ENCODE measurements at places on chromosomes 4 and X. TPM values are rescaled to one million over a fixed set of nuclear protein-coding genes. Genes with fewer than 3 reads are reported as not detected.

Gene ARHGAP24
- total RNA-seq = 30.7 TPM

DNA sequence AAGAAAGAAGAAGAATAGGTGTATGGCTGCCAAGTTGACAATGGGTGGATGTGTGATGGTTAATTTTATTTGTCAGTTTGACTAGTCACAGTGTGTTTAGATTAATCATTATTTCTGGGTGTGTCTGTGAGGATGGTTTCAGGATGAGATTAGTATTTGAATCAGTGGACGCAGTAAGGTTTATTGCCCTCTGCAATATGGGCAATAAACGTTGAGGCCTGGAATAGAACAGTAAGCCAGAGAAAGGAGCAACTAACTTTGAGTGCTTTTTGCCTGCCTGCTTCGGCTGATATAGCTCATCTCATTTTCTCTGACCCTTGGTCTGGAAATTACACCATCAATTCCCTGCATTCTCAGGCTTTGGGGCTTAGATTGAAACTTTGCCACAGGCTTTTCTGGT is 140.8 kb upstream of the SPANXN4 start:
- DNase-seq = no peak

Gene SPANXD
- total RNA-seq = not detected

- no peak for DNase-seq
Observed at GRCh38 chr4:10565166-10565780, 108.0 kb upstream of the ZNF518B start.

GRCh38 chr4:7336732-7337131 is 98.0 kb downstream of the PSAPL1 start:
- DNase-seq = no peak

DNA sequence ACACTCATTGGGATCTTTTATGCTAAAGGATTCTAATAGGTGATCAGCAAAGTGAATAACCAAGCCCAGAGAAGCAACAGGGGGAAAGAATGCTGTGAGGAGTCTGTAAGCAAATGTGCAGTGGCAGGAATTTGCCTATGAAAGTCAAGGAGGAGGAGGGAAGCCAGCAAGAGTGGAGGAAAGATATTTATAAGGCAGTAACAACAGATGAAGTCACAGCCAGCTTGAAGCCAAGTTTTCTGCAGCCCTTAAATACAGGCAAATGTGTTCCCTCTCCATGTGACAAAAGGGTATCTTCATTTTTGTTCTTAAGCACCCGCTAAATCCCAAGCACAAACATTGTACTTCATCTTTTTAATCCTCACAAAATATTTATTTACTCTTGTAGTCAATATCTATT is 275.0 kb upstream of the CLNK start:
- DNase-seq = no peak

GRCh38 chr4:141807103-141807891 is 170.9 kb downstream of the IL15 start:
- DNase-seq = peak; percentile 21

Gene DIPK2B
- total RNA-seq = 52.3 TPM

- peak; percentile 26 for DNase-seq
Observed at GRCh38 chrX:107851215-107851614, 25.5 kb downstream of the MID2 start.

Gene KIAA1210
- not detected for total RNA-seq

DNA sequence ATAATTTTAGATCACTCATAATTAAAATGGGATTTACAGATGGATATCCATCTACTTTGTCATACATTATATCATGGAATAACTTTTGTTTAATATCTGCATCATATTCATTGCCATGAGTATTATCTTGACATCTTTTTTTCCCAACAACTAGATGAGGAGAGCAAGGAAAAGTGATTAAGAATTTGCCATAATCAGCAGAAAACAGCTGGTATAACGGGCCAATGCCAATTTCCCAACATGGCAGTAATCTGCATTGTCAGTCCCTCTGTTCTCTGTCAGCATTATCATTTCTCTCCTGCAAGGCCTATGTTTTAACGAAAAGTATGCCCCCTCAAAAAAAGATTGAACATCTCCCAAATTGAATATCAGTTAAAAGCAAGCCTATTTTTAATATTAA is 314.0 kb downstream of the FRMPD4 start:
- DNase-seq = no peak

DNA sequence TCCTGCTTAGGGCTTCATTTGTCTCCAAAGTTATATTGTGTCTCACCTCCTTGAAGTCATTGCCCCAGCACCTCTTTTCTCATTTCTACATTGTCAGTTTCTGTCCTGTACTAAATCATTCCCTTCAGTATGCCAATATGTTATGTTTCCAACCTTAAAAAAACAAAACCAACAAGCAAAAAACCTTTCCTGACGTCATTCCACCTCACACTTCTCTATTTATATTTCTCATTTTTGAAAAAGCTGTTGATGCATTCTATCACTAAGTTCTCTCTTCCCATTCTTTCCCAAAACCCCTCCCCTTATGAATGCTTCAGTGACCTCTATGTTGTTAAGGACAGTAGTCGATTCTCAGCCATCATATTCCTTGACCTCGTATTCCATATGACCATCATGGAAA is 98.7 kb upstream of the ARHGAP24 start:
- no peak for DNase-seq

Gene MAGEA9B
- not detected for total RNA-seq

- DNase-seq = no peak
Observed at GRCh38 chr4:103719105-103719829, 518 bp downstream of the TACR3 start.

GRCh38 chr4:60133375-60133774 is 1066.8 kb upstream of the ADGRL3 start:
- no peak for DNase-seq

Gene CHST7
- 34.5 TPM for total RNA-seq

- DNase-seq = peak; percentile 21
Observed at GRCh38 chr4:31045724-31046318, 325.7 kb downstream of the PCDH7 start.

Gene ARHGAP36
- total RNA-seq = not detected

DNA sequence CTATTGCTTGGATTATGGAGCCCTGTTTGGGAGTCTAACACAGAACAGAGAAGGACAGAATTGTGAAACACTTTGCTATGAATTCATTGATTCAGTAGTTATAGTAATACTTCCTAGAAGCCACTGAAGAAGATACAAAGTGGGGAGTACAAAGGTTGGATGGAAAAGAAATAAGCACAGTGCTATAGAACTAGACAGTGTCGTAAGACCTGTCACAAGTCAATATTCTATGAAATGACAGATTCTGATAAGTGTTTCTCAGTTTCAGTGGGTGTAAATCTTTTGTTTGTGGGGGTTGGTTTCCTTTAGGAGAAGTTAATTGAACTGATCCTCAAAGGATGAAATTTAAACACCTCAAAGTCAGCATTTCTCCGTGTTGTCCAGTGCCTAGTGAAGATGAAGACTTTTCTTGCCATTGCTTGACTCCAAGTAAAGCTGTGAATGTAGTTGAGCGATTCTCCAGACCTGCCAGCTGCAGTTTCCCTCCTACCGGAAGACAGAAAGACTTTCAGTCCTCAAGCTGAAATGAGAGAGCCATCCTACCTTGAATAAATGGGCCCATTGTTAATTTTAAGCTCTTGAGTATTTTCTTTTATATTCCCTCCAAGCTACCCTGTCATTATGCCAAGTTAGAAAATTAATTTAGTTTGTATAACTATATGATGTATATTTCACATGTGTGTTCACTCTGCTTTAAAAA is 7.9 kb downstream of the PDLIM5 start:
- no peak for DNase-seq

Gene SLIT2
- 0.44 TPM for total RNA-seq

- no peak for DNase-seq
Observed at GRCh38 chr4:173424899-173425805, 26.2 kb upstream of the SCRG1 start.

- peak; percentile 72 for DNase-seq
Observed at GRCh38 chr4:7070729-7071511, 3.1 kb upstream of the GRPEL1 start.

Gene FANCB
- 1.8 TPM for total RNA-seq

Gene IL21
- total RNA-seq = not detected

DNA sequence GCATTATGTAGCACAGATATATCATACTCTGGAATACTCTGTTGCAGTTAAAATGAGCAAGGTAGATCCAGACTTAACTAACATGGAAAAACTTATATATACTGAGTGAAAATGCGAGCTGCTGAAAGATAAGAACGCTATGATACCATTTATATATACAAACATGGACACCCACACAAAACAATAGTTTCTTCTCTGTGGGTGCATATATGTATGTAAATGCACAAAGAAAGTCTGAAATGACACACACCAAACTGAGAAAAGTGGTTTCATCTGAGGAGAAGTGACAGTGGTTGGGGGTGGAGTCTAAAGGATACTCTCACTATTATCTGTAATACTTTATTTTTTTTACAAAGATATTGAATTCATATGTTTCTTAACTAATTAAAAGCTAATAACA is 12.2 kb upstream of the FGF2 start:
- no peak for DNase-seq

GRCh38 chr4:26884486-26884988 is 23.9 kb downstream of the STIM2 start:
- no peak for DNase-seq

DNA sequence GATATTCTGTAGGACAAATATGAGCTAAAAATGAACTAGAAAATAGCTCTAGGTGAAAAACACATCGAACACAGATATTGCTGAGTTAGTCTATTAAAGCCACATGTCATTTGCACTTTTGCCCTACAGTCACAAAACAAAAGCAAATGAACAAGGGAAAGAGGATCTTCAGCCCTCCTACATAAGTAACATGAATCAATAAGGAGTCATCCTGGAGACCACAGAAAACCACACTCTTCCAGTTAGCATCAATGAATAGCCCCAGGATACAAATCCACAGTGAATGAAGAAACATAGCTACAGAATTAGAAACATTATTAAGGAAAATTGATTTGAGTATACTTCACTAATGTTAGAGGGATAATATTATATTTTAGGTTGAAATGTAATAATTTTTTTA is 311.4 kb downstream of the MAPK10 start:
- no peak for DNase-seq

- no peak for DNase-seq
Observed at GRCh38 chr4:133865612-133866327, 335.8 kb downstream of the PABPC4L start.

All from lung microvascular endothelial cell (primary cell).